HTR-8/SVneo (cell line): ENCODE measurements at places on chromosomes 3 and 15.

- no peak for DNase-seq
Observed at GRCh38 chr15:47887241-47887800, 170.0 kb downstream of the SEMA6D start.

- no peak for DNase-seq
Observed at GRCh38 chr3:15295506-15295905, 36.9 kb downstream of the SH3BP5 start.

GRCh38 chr3:124972457-124972856 lies 37.9 kb upstream of the MUC13 start:
- DNase-seq, result no peak

GRCh38 chr3:194282436-194283122 lies 68.5 kb downstream of the CPN2 start:
- no peak for DNase-seq

GRCh38 chr3:154480033-154480432 lies 50.0 kb upstream of the GPR149 start:
- DNase-seq, result no peak

- DNase-seq, result no peak
Observed at GRCh38 chr3:38117163-38117716, 19.7 kb downstream of the ACAA1 start.

- peak; percentile 25 for DNase-seq
Observed at GRCh38 chr3:132256989-132257388, 60.2 kb upstream of the ACP3 start.

- no peak for DNase-seq
Observed at GRCh38 chr15:53384417-53384816, 375.0 kb downstream of the WDR72 start.

GRCh38 chr15:35271371-35272043 lies 186.4 kb upstream of the NANOGP8 start:
- DNase-seq, result no peak

GRCh38 chr3:73490453-73491286 lies 134.1 kb downstream of the PDZRN3 start:
- DNase-seq, result no peak

DNA sequence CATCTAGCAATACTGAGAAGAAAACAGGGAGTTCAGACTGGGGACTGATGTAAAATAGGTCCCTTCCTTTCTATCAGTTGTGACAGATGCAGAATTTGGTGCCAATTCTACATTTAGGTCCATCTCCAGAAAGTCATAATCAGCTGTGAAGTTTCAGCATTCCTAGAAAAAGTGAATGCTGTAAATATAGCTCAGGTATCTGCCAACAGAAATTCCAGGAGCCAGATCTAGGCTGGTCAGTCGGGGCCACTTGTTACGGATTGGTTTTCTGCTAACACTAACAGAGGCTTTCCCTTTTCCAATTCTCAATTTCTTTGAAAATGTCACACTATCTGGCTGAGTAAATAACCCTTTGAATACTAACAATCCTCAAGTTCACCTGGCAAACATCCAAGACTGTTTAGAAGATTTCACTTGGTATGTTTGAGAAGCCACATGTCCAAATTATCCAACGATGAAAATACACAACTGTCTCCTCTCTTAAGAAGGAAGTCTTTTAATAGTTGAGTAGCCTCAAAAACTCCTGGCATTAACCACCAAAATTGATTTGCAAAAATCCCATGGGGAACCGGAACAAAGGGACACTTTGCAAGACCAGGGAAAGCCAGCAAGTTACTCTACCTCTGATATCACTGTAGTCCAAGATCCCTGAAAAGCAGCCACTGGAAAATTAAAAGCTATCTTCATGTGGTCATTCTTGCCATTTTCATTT lies 222.3 kb downstream of the ZMAT3 start:
- no peak for DNase-seq

- no peak for DNase-seq
Observed at GRCh38 chr15:40595773-40596172, 1.7 kb downstream of the KNL1 start.

- no peak for DNase-seq
Observed at GRCh38 chr3:51146781-51147180, 238.3 kb upstream of the MANF start.

- DNase-seq, result no peak
Observed at GRCh38 chr15:100332231-100332630, 9.5 kb downstream of the ADAMTS17 start.

GRCh38 chr3:107938143-107938542 lies 152.7 kb downstream of the CD47 start:
- no peak for DNase-seq

- no peak for DNase-seq
Observed at GRCh38 chr3:108552267-108553159, 36.7 kb downstream of the CIP2A start.

- peak; percentile 33 for DNase-seq
Observed at GRCh38 chr3:86969500-86970189, 21.3 kb downstream of the VGLL3 start.

GRCh38 chr3:33636125-33636850 lies 81.8 kb downstream of the CLASP2 start:
- peak; percentile 30 for DNase-seq

- DNase-seq, result no peak
Observed at GRCh38 chr3:43152649-43153048, 46.8 kb upstream of the POMGNT2 start.

DNA sequence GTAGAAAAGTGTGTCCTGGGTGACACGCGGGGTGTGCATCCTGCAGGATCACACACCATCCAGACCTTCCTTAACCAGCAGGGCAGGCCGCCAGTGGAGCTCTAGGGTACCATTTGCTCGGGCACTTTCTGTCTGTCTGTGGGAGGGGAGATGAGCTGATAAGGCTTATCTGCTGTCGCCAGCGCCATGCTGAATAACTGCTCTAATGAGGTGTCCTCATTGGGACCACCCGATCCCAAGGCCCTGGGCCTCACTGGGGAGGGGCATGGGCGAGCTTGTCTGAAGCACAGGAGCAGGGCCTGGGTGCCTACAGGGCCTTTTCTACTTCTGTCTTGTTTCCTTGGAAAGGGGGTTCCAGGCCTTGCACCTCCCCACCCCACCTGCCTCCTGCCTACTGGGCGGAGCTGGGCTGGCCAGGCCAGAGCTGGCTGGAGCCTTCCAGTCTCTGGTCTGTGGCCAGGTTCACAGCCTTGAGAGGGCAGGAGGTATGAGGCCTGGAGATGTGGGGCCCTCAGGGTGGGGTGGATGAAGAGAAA lies 2.5 kb upstream of the GATA2 start:
- DNase-seq, result no peak

DNA sequence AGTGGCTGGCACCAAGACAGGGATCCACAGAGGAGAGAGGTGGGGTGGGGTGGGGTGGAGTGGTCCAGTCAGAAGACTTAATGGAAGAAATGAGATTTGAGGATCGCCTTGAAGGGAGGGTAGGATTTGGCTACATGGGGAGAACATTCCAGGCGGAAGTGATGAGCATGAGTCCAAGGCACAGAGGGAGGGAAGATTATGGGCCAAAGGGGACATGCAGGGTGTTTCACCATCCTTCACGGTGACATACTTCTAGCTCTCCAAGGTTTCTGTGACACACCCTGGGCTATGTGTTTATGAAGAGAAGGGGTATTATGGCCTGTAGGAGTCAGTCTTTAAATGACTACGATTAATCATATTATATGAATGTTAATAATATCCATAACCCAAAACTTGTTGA lies 7.7 kb upstream of the FBN1 start:
- DNase-seq, result no peak

DNA sequence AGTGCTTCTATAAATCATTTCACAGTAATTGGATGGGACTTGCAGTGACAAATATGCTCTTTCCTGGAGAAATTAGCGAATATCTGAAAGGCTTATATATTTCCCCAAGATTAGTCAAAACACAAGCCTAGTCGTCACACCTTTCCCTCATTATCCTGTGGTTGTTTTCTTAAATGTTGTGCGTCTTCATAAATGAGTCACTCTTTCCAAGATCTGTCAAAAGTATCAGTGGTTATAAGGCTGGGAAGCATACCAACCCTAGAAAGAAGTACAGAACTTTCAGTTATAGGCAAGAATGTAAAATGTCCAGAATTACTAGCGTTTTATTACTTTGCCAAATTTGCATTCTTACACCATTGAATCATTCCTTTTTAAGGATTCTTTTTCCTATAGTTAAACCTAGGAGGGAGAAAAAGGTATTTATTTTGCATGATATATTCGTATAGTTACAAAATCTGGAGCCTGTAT lies 33.6 kb downstream of the TMEM212 start:
- no peak for DNase-seq

DNA sequence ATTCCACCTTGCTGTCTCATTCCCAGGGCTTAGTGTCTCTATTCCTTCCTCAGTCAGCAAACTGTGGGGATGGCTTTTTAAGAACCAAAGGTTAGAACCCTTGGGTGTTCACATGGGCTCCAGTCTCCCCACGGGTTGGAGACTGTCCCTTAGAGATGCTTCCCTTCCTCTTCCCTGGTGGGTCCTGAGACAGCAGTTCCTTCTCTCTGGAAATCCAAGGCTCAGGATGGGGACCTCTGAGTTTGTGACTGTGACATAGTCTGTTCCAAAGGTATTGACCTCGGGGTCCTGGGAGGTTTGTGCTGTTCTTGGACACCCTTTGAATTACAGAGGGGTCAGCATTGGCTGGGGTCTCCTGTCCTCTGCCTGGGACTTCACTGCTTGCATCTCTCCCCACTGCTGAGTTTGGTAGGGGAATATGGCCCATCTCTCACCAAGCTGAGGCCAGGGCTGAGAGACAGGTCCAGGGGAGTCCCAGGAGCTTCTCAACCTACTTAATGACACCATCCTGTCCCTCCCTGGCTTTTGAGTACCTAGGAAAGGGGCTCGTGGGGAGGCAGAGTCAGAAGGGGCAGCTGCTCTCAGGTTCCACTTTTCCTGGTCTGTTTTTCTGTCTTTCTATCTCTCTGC lies 1.5 kb downstream of the GRM2 start:
- no peak for DNase-seq
